Type B pancreatic cell (in vitro differentiated cells): ENCODE measurements at places on chromosomes 11 and 22.

- no peak for DNase-seq
Measured at GRCh38 chr22:21038405-21038804, 6.0 kb upstream of the SLC7A4 start.

GRCh38 chr11:20474882-20475517 lies 87.5 kb downstream of the PRMT3 start:
- DNase-seq: no peak

DNA sequence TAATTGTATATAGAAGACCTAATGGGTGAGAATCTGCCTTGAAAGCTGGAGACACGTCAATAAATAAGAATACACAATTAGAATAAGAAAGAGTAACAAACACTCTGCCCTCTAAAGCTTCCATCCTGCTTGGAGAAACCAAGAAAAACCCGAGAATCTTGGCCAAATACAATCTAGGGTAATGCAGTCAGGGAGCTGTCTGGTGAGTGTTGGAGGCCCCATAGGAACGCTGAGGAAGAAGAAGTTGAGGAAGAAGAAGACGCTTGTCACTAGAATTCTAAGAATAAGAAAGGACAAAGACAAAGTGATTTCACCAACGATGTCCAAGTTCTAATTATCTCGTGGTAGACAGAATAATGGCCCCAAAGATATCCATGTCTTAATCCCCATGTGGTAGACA lies 4485.9 kb upstream of the OR11H1 start:
- DNase-seq: no peak

DNA sequence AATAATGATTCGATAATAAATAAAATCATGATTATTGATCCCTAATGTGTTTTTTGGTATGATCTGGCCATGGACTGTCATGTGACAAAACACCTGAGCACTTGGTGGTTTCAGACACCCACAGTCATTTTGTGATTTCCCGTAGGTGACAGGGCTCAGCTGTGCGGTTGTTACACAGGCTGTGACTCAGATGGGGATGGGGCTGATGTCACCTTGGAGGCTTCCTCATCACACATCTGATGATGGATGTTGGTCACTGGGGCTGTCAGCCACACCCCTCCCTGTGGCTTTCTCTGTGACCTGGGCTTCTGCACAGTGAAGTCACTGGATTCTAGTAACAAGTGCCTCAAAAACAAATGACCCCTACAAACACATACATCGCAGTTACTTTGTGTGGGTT lies 995.1 kb downstream of the BRD1 start:
- DNase-seq: no peak

- no peak for DNase-seq
Measured at GRCh38 chr22:49068861-49069500, 758.7 kb downstream of the BRD1 start.

GRCh38 chr11:106101819-106102218 lies 24.4 kb downstream of the AASDHPPT start:
- DNase-seq: no peak

GRCh38 chr11:95521133-95521542 lies 268.4 kb downstream of the FAM76B start:
- no peak for DNase-seq

GRCh38 chr11:78339945-78340344 lies 77.7 kb downstream of the GAB2 start:
- DNase-seq: no peak

DNA sequence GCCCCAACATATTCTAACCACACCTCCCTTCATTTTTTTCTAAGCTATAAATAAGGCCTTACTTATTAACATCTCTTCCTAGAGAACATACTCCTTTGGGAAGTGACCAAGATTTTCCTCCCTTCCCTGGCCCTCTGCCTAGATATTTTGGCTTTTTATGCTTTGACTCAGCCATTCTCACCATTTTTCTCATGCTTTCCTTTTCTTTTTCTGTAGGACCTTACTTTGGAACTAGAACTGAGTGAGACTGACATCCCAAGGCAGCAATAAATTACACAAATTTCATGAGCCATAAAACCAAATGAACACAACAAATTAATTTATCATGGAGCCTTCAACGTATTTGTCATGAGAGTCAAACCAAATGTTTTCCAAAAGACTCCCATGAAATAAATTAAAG lies 142.7 kb upstream of the CTSC start:
- no peak for DNase-seq
